ENCODE measurements at places on chromosomes 1 and 21.
A peak's percentile ranks its signal among the peaks of the same experiment; 100 is the strongest.

GRCh38 chr1:204475656-204476432 lies 18.8 kb downstream of the PIK3C2B start:
- no peak for DNase-seq

DNA sequence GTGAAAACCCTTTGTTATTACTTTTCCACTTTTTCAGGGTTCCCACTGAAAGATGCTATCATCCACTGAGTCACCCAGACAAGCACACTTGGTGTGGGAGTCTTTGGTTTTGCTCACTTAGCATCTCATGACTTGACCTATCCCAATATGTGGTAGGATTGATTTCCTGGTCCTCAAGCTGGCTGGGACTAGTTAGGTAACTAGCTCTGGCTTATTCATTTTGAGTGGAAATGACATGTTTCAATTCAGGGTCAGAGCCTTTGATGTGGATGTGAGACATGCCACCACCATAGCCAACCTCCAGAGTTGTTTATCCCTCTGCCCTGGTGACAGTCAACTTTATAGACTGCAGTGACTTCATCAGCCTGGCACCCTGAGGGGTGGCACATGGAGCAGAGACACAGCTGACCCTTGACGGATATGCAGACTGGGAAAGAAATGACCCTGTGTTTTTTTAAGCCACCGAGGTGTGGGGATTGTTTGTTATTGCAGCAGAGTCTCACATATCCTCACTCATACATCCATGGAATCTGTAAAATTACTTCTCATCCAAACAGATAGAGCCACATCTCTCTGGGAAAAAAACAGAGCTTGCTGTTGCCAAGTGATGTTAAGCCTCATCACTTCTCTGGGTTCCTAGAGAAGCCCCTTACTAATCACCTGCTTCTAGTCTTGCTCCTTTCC lies 699.9 kb downstream of the MATN1 start:
- no peak for DNase-seq

- no peak for DNase-seq
Measured at GRCh38 chr1:7497107-7497637, 273.9 kb upstream of the VAMP3 start.

- DNase-seq, result no peak
Measured at GRCh38 chr1:55854911-55855310, 639.7 kb upstream of the USP24 start.

- no peak for DNase-seq
Measured at GRCh38 chr1:92585831-92586230, 99.1 kb upstream of the GFI1 start.

- DNase-seq, result no peak
Measured at GRCh38 chr1:238123201-238123600, 232.5 kb upstream of the ZP4 start.

- DNase-seq, result no peak
Measured at GRCh38 chr1:162976628-162977027, 92.5 kb upstream of the RGS4 start.

DNA sequence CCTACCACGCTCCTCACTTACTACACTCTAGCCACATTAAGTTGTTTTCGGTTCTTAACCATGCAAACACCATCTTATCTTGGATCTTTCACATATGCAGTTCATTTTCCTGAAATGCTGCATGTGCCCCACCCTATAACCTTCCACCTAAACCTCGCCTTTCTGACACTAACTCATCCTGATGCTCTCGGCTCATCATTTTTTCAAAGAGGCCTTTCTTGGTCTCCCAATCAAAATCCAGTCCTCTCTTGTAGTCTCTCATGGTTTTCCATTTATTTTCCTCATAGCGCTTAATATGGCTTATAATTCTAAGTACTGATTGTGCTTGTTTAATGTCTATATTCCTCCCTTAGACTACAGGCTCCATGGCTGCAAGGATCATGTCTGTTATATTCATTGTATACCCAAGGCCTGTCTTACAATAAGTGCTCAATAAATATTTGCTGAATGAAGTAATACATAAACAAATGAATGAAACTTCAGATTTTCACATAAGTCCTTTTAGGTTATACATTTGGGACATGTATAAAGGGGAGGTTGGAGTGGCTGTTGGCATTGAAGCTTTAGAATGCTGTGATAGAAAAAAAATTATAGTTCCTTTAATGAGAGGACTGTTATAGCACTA lies 79.2 kb upstream of the CDC42BPA start:
- no peak for DNase-seq

- no peak for DNase-seq
Measured at GRCh38 chr1:85196358-85196757, 4.5 kb downstream of the SYDE2 start.

DNA sequence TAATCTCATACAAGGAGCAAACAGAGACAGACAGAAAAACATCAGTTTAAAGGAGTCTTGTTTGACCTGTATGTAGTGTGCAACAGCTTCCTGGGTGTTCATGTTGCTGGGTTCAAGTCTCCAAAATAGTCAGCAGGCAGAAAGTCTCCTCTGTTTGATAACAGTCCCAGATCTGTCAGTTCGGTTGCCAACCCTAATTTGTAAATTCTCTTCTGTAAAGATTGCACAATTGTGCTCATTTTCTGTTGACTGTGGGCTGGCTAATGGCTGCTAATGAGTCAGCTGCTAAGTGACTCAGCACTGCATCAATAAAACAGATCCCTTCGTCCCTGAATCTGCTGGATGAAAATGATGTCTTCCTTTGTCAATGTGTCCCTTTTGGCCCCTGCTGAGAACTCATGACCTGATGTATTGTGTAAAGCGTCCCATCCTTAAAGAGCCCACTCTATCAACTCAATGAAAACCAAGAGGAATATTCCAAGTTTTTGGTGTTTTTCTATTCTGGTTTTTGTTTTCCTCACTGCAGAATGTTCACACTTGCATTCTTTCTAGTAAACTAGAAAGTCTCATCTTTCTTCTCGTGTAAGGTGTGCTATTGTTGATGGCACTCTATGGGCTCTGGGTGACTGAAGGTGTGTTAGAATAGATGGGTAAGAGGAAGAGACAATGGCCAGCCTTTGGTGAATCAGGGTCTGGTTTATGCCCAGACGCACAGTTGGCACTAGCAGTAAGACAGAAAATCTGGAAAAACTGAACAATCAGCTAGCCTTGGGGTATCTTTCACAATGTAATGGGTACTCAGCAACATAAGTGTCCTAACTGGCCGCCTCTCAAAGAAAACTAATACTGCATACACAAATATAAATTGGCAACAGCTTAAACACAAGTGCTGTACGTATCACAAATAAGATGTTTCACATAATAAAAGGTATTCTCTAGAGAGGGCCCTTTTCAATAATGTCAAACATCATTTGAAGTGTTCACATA lies 75.1 kb upstream of the SIPA1L2 start:
- no peak for DNase-seq

GRCh38 chr1:109874445-109874844 lies 36.2 kb upstream of the CSF1 start:
- no peak for DNase-seq

DNA sequence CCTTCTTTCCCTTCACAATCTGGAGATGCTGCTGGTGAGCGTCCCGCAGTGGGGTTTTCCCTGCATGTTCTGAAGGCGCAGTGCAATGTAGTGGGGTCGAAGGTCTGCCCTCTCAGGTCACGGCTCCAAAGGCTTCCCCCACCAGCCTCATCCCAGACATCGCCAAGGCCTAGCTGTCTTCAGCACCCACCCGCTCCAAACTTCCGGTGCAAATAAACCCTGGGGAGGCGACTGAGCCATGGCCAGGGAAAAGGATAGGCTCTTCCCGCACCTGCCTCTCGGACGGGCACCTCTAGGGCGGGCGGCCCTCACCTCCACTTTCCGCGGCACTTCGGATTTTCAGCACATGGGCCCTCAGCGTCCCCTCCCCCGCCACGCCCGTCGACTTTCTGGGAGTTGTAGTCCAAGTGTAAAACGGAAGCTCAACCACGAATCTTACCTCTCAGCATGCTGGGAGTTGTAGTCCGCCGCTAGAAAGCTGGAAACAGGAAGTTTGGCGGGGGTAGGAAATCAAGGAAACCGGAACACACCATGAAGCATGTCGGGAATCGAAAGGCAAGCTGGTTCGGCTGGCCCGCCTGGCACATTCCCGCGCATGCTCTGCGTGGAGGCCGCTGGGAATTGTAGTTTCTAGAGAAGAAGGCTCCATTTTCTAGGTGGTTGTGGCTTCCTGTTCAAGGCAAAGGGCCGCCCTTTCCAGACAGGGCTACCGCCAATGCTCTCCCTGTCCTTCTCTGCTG lies at the start of gene MRPL24:
MRPL24 (minus strand) TSS at position 348 of the 740 bp plus-strand sequence. CDS start 2,384 bp downstream, outside the sequence.
- peak; percentile 90 for DNase-seq

- no peak for DNase-seq
Measured at GRCh38 chr1:29810121-29811120, 574.1 kb downstream of the PTPRU start.
